Heart left ventricle (tissue), 16 donors: ENCODE measurements at places on chromosomes 1 and 21. TPM values are rescaled to one million over a fixed set of nuclear protein-coding genes. Genes with fewer than 3 reads are reported as not detected.

The ELAPOR1 gene
- polyA plus RNA-seq, result 0.11 TPM

The NCMAP gene
- polyA plus RNA-seq, result not detected

The CFHR2 gene
- not detected for polyA plus RNA-seq

The LMNA gene
- polyA plus RNA-seq, result 272 TPM

The RAB3B gene
- polyA plus RNA-seq, result not detected

The SH2D5 gene
- 12.4 TPM for polyA plus RNA-seq

The AMY1B gene
- not detected for polyA plus RNA-seq

The PAX7 gene
- polyA plus RNA-seq, result not detected

The KCND3 gene
- polyA plus RNA-seq, result 7.2 TPM

The RASSF5 gene
- 1.8 TPM for polyA plus RNA-seq

The DRAXIN gene
- 0.03 TPM for polyA plus RNA-seq

The ADAMTS4 gene
- polyA plus RNA-seq, result 5.7 TPM

The RIIAD1 gene
- 13.1 TPM for polyA plus RNA-seq

The LMOD1 gene
- polyA plus RNA-seq, result 14.5 TPM

The CFHR4 gene
- not detected for polyA plus RNA-seq

The TM2D1 gene
- 10.2 TPM for polyA plus RNA-seq

The AGL gene
- 18.1 TPM for polyA plus RNA-seq

The OPTC gene
- not detected for polyA plus RNA-seq

The ZFP69B gene
- 0.42 TPM for polyA plus RNA-seq

The GUCA2A gene
- not detected for polyA plus RNA-seq

The KCNC4 gene
- 2.4 TPM for polyA plus RNA-seq

The IGSF3 gene
- 7.2 TPM for polyA plus RNA-seq

The C4BPA gene
- not detected for polyA plus RNA-seq

The S100A14 gene
- polyA plus RNA-seq, result 4.4 TPM

The RIPK4 gene
- polyA plus RNA-seq, result 0.04 TPM

The LRRC3 gene
- polyA plus RNA-seq, result 1.4 TPM

The CADM3 gene
- polyA plus RNA-seq, result 1.7 TPM

The DRAM2 gene
- 27.1 TPM for polyA plus RNA-seq

The POU3F1 gene
- not detected for polyA plus RNA-seq

The PAPPA2 gene
- polyA plus RNA-seq, result 0.12 TPM

The NAXE gene
- polyA plus RNA-seq, result 75.8 TPM
